ENCODE measurements at places on chromosomes 6 and 20.

DNA sequence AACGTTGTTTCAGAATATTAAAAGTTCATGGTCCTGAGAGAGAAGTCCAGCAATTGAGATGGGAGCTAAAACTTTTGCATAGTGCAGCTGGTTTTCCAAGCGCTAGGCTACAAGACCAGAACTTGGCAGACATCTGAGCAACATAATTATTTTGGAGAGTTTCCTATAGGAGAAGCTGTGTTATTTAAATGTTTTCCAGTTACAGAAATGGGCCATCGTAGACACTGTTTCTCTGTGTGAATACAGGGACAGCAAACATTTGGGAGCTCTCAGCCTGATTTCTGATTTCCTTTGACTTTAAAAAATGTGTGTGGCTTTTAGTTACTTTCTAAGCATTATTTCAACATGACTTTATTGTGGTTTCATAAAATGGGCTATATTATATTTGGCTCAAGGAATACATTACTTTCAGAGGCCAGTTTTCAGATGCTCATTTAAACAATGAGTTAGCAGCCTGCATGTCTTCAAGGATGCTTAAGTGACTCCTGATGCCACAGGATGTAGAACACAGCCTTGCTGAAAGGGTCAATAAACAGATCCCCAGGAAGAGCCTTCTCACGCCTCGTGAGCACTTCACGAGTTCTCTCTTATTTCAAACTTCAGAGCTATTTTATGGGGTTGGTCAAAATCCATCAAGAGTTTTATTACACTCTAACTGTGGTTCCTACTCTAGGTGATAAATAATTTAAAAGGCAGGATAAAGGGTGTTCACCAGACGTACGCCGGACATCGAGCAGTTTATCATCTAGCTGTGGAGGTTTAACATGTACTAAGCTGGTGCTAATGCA is 193.8 kb downstream of the SMOC2 start:
- no peak for DNase-seq

GRCh38 chr20:51862796-51863195 is 60.5 kb upstream of the SALL4 start:
- DNase-seq, result no peak

DNA sequence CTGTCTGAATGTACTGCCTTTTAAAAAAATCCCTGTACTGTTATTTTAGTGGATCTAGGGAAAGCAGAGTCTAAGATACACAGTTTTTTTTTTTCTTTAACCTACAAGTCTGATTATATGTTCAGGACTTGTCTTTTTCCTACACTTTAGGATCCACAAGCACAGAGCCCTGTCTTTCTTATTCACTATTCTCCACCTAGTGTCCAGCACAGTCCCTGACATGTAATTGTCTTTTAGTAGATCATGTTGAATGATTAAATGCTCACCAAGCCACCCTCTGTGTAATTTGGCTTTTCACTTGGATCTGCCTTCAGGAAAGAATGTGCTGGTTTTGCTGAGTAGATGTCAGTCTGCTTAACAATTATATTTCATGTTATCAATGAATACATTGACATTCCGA is 35.8 kb upstream of the YWHAB start:
- DNase-seq, result no peak

GRCh38 chr20:43981540-43981939 is 66.9 kb downstream of the TOX2 start:
- no peak for DNase-seq

GRCh38 chr6:115514656-115515055 is 546.0 kb downstream of the FRK start:
- no peak for DNase-seq

- no peak for DNase-seq
Observed at GRCh38 chr6:31663961-31664789, 622 bp downstream of the GPANK1 start.

DNA sequence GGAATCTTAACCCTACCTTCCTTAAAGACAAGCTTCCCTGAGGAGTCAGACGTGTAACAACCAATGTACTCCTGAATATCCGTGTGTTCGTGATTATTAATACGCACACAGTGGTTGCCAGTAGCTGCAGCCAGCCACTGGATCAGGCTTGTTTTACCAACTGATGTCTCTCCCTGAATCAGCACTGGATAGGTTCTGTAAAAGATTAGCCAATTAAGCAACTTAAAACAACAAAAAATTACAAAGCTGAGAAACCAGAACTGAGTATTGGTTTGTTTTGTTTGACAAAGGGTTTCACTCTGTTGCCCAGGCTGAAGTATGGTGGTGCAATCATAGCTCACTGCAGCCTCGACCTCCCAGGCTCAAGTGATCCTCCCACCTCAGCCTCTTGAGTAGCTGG is 69.3 kb downstream of the MDN1 start:
- DNase-seq, result no peak

- no peak for DNase-seq
Observed at GRCh38 chr6:101640131-101640530, 246.6 kb downstream of the GRIK2 start.

GRCh38 chr6:53128842-53129241 is 19.8 kb downstream of the GCM1 start:
- DNase-seq, result no peak

DNA sequence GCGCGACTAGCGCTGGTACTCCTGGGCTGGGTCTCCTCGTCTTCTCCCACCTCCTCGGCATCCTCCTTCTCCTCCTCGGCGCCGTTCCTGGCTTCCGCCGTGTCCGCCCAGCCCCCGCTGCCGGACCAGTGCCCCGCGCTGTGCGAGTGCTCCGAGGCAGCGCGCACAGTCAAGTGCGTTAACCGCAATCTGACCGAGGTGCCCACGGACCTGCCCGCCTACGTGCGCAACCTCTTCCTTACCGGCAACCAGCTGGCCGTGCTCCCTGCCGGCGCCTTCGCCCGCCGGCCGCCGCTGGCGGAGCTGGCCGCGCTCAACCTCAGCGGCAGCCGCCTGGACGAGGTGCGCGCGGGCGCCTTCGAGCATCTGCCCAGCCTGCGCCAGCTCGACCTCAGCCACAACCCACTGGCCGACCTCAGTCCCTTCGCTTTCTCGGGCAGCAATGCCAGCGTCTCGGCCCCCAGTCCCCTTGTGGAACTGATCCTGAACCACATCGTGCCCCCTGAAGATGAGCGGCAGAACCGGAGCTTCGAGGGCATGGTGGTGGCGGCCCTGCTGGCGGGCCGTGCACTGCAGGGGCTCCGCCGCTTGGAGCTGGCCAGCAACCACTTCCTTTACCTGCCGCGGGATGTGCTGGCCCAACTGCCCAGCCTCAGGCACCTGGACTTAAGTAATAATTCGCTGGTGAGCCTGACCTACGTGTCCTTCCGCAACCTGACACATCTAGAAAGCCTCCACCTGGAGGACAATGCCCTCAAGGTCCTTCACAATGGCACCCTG is 1.6 kb downstream of the TPBG start:
- no peak for DNase-seq

DNA sequence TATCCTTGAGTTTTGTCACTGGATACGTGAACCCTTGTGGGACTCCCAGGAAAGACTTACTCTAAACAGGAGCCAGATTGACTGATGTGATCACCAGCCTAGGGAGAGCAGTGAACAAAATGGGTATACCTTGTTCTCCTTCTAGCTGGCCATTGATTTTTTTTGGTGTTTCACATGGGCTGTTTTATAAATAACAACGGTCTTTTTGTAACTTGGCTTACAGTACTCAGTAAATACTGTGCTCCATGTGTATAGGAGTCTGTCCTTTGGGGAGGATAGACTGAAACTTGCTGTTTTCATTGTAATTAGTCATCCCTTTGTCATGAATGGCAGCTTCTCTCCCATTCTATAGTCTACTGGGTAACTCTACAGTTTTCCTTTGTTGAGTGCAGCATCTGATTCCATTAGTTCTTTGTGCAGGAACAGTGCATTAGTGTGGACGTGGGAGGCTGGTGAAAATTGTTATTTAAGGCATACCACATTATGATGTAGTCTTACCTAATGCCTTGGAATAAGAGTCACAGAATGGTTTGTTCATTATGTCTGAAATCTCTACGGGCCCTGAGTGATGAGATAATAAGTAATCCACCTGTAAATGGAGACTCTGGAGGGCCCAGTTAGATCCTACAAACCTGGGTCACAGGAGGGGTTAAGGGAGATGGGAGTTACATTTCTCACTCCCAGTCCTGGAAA is 89.5 kb downstream of the TIAM2 start:
- DNase-seq, result no peak

DNA sequence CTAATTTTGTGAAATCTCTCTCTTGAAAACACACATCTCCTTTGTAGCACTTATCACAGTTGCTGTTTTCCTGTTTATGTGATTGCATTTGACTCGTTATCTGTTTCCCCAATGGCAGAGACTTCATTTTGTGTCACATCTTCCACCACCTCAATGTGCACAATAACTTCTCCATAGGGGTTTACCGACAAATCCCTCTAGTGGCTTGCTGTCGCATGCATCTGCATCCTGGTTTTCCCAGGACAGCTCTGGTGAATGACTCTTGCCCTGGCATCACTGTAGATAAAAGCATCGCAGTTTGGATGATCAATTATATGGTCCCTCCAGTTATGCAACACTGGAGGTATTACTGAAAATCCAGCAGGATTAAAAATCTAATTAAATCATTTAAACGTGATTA is 206.5 kb upstream of the BTBD3 start:
- no peak for DNase-seq

DNA sequence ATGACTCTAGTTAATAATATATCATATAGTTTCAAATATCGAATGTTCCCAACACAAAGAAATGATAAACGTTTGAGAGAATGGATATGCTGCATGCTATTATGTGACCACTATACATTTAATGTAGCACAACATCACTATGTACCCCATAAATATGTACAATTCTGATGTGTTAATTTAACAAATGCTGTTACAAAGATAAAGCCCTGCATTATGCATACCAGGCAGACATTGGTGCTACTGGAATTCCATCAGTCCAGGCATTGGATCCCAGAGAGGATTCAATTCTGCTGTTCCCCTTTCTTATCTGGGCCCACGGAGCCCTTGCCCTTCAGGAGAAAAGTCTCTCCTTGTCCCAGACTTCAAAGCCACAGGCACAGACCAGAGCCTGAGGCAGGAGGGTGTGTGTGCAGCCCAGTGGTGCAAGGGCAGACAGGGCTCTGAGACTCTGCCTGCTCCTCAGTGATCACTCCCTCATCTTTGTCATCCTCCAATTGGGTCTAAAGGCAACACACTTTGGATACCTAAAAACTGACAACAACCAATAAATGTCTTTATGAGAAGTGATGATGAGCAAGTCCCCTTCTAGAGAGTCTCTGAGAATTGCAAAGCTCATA is 45.2 kb downstream of the PSMG4 start:
- no peak for DNase-seq

DNA sequence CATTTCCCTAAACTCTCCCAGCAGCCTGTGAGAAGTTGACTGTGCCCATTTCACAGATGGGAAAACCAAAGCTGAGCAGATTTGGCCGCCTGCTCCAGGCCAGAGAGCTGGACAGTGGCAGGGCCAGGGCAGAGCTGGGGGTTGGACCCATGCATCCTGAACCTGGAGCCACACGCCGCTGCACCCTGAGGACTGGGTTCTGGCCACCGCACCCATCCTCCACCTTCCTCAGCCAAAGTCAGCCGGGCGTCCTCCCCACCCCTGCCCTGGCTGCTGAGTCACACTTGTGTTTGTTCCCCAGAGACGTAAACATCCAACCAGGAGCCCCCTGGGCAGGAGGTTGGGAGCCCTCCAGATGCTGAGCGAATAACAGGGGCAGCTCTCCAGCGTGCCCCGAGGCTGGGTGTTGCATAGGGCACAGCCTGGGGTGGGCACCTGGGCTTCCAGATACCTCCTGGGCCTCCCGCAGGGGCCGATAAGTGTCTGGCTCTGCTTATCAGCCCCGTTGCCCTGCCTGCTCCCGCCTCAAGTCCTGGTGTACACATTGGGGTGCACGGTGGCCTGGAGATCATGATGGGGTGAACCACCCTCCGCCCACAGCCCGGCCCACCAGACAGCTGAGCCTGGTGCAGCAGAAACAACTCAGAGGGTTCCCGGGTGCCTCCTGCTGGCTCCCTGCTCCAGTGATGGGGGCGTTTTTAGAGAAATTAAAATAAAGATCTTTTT is 23.8 kb downstream of the RBM38 start:
- no peak for DNase-seq

DNA sequence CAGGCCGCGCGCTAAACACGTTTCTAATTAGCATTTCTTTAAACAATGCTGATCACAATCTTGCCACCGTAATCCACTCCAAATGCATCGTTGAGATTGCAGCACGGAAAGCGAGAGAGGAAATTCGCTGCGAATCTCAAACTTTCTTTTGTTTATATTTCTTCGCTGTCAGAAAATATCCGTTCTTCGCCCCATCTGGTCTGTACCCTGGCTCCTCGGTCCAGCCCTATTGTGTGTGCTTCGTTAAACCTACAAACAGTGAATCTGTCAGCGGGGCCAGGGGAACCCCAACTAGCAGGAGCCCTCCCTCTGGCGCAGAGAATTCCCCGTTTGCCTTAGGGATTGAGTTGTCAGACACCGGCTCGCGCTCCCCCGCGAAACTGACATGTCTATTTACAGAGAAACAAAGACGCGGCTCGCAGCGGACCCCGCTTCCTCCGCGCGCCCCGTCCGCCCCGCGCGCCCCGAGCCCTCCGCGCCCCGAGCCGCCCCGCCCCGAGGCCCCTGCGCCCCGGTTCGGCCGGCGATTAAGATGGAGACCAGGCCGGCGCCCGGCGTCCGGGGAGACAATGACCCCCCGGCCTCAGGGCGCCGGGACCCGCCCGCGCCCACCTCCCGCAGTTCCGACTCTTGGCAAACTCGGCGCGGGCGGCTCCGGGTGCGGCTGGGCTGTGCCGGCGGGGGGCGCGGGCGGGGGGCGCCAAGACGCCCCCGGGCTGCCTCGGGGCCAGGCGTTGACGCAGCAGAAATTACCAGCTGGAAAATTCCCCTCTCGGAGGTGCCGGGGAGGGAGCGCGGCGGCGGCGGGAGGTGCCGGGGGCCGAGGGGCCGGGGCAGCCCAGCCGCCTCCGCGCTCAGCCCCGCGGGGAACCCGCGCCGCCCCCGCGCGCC is 874 bp downstream of the ZBTB46 start:
- no peak for DNase-seq

GRCh38 chr6:14596410-14596809 is 478.8 kb downstream of the CD83 start:
- DNase-seq, result no peak

- no peak for DNase-seq
Observed at GRCh38 chr20:31698803-31699718, 23.6 kb downstream of the BCL2L1 start.

DNA sequence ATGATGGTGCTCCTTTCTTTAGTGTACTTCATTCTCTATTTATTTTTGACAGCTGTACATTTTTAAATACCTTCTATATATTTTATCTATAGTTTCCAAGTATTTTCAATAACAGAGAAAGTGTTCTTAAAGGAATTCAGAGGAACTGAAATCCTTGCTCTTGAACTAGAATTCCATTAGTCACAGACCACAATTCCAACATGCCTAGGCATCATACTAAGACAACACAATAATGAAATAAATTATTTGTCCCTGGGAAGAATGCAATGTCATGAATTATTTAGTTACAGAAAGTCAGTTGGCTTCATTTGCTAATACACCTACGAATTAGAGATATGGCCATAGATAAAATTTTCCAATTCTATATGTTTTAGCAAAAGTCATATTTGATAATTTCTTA is 671.2 kb downstream of the EPHA7 start:
- DNase-seq, result no peak

Measured in stimulated activated CD4-positive, alpha-beta T cell treated with anti-CD3 and anti-CD28 coated beads, Interleukin-15, amount 100 ng/mL, for 1 hour (primary cell).